KG1 (cell line): ENCODE measurements at places on chromosomes 6 and 20.

DNA sequence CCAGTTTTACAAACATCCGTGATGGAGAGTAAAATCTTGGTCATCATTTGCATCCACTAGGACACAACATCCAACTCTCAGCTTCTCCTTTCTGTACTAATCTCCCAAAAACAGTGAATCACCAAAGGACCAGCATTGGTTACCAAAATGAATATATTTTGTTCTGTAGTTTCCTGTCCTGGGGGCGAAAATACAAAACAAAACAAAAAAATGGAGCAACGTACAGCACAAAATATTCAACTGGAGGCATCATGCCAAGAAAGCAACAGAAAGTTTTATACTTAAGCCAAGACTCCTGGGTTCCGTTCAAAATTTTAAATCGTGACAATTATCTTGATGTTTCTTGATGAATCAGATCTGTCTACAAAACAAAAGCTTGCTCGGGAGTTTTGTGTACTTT is 126.6 kb upstream of the CCDC28A start:
- DNase-seq = no peak

DNA sequence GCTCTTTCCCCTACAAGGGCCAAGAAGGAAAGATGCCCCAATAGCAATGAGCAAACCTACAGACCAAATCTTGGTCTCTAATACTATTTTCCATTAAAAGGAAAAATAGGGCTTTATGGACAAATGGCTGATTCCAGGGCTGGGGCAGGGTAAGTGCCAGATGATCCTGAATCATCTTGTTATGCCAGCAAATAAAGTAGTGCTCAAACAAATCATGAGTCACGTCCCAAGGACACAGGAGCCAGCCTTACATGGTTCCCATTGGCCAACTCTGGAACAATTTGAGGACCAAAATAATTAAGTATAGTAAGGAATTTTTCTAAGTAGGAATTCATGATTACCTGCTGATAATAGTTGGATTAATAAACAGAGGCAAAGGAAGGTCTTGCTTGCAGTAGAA is 53.2 kb upstream of the NKX2-4 start:
- DNase-seq = no peak

DNA sequence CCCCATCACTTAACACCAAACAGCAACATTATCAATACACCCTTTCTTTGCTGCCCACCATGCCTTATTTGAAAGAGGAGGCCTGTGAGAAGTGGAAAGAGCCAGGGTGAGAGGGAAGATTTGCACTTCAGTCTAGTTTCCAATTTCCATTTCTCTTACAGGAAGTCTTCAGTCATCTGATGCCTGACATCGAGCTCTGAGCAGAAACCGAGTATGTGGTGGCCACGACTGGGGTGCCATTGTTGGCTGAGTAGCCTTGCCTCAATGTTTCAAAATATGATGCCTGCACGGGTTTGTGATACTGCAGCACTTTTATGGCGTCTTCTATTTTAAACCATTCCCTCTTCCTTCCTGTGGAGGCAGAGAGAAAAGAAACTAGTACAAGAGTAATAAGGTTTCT is 39.8 kb upstream of the SMIM29 start:
- DNase-seq = no peak

DNA sequence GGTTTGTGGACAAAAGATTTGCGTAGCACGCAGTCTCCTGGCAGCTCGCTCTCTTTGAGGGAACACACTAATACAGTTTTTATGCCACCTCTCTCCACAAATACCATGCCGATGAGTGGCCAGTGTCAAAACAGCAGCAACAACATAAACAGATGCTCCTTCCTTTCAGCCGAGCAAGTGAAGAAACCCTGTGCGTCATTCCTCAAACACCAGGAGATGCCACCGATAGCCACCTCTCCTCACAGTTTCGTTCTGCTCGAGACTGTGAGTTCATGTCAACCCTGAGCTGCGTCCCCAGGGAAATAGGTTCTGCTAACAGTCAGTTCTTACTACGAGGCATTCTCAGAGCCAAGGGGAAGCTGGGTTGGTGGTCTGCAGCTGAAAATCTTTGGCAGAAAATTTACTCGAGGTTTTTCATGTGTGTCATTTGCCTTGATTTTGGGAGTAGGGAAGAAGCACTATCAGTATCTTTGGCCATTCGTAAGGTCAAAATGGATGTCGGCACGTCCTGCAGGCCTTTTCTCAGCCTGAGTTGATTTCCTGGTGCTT is 59.9 kb downstream of the EYA2 start:
- no peak for DNase-seq
